ENCODE measurements at places on chromosomes 7 and 10.
A peak's percentile ranks its signal among the peaks of the same experiment; 100 is the strongest.

DNA sequence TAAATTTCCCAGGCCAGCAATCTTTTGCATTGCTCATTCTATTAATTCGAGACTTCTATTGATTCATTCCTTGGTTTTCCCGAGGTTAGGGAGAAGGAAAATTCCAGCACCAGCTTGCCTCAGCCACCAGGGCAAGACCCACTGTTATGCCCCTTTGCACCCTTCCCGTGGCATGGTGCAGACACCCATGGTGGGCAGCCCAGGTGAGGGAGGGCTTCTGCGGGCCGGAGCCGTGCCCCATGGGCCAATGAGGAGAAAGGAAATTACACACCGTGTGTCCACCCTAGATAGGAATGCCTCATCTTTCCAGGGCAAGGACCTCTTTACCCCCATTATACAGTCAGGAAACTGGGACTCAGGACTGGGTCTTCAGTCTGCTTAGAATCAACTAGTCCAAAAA lies 4.5 kb upstream of the GRID1 start:
- no peak for DNase-seq

DNA sequence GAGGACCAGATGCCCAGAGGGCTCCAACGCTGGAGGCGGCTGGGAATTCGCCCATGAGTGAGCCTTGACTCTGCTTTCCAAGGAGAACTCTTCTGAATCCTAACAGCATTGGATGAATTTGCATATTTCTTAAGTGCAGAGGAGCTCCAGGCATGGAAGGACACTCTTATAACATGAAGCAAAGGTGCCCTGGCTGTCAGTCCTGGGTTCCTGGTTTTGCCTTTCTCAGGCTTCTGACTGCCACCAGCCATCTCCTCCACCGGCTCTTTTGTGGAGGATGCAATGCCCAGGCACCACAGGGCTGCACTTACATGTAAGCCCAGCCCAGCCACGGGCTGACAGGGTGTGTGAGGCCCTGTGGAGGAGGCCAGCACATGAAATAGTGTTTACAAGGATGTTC lies 8.2 kb downstream of the CLRN3 start:
- DNase-seq: no peak

DNA sequence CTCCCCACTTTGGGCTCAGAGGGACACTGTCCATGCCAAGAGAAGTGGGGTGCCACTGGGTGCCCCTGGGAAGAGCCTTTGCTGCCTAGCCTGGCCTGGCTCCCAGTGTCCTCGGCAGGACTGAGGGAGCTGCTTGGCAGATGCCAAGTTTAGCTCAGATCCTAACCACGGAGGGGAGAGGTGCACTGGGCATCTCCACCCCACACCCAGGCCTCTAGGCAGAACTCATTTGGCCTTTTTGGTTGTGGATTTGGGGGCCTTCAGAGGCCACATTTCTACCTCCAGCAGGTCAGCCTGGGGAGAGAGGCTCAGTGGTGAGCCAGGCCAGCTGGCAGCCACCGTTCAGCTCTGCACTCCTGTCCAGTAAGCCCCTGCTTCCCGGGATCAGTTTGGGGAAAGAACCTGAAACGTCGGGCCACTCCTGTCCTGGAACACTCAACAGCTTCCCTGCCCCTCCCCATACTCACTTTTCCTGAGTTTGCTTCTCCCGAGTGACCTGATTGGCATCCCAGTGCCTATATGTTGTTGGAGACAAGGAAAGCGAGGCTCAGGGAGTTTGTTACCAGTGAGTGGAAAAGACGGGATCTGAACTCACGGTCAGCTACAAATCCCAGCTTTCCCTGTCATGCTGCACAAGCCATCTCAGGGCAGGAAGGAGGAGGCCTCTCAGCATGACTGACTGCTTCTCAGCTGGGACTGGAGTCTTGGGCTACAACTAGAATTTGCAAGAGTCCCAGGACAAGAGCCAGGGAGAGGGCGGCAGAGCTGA lies 11.2 kb upstream of the CXCL12 start:
- DNase-seq: no peak

- no peak for DNase-seq
These were observed 259.0 kb downstream of the CXCL12 start for GRCh38 chr10:44125879-44126278.

DNA sequence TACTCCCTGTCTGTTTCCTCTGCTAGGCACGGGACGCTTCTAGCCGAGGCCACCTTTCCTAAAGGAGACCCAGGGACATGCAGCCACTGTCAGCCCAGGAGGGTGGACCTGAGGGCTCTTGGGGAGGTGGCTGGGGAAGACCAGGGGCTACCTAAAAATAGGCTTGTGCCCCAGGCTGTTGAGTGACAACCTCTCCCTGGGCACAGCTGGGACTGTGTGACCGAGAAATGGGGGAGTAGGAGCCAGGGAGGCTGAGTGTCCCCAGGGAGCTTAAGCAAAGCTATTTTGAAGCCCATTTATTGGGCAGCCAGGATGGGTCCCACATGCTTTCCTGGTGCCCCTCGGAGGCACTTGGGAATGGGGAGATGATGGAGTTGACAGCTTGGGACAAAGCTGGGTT lies 63.8 kb downstream of the CALML3 start:
- no peak for DNase-seq

DNA sequence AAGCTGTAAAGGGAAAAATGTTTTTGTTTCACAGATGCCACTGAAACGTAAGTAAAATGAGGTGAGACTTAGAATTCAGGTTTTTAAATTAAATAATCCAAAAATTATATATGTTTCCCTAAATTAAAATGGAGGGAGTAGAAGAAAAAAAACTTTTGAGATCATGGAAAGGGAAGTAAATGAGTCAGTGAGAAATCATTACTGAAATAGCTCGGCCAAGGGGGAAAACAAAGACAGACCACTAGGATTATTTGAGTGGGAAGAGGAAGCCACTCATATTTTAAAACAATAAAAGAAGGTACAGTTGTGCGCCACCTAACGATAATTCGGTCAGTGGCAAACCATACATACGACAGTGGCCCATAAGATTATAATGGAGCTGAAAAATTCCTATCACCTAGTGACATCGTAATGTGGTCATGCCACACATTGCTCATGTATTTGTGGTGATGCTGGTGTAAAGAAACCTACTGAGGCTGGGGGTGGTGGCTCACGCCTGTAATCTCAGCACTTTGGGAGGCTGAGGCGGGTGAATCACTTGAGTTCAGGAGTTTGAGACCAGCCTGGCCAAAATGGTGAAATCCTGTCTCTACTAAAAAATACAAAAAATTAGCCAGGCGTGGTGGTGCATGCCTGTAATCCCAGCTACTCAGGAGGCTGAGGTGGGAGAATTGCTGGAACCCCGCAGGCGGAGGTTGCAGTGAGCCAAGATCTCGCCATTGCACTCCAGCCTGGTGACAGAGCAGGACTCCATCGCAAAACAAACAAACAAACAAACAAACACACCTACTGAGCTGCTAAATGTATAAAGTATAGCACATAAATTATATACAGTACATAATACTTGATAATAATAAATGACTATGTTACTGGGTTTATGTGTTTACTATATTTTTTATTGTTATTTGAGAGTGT lies 64.7 kb downstream of the MKX start:
- DNase-seq: no peak

DNA sequence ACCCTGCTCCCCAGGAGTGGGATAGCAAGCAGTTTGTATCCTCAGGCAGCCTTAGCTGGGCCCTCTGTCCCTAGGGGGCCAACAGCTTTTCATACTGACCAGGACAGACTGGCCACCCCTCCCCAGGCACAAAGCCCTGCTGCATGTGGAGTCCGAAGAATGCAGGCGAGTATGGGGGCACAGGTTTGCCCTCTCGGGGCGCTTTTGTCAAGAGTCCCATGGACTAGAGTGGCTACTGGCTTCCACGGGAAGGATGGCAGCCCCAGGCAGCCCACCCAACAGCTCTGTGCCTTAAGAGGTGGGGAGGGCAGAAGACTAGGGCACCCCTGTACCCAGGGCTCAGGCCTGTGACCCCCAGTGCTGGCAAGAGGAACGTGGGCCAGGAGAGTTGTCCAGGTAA lies 10.7 kb downstream of the CXCL12 start:
- DNase-seq: no peak

- no peak for DNase-seq
These were observed 33.4 kb upstream of the C1GALT1 start for GRCh38 chr7:7148798-7149481.

GRCh38 chr10:111968647-111969046 lies 214.9 kb downstream of the GPAM start:
- DNase-seq: no peak

DNA sequence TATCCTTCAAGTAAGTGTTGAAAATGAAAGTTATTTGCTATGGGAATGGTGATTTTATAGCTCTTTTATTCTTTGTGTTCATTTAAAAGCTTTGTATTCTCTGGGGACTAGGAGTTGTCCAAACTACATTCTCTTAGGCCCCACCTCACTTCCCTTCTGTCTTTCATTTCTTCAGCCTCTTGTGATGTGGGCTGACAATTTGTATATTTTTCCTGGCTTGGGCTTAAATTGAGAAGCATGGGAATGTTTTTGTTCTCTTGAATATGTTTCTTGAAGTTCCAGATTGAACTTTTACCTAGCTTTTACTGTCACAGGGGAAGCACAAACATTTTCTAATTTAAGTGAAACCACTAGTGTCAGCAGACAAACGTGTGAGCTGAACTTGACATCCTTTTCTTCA lies 27.9 kb downstream of the BBS9 start:
- no peak for DNase-seq

GRCh38 chr7:111855161-111855841 lies 293.0 kb upstream of the IMMP2L start:
- peak; percentile 38 for DNase-seq

GRCh38 chr7:36875794-36876193 lies 151.5 kb upstream of the AOAH start:
- DNase-seq: no peak

DNA sequence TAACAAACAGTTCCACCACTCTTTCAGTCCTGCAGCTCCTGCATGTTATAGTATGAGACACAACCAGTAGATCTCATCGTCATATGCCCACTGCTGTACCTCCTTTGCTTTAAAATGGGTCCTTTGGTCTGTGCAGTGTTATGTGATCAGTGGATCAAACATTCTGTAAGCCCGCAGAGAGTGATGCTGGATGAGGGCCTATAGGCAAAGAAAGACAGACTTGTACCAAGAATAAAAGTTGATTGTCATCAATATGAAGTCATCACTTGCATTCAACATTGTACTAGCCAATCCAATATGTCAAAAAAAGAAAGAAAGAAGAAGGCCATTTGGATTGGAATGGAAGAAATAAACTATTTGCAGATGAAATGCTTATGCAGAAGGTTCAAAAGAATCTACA lies 79.8 kb upstream of the PHYHIPL start:
- DNase-seq: no peak

DNA sequence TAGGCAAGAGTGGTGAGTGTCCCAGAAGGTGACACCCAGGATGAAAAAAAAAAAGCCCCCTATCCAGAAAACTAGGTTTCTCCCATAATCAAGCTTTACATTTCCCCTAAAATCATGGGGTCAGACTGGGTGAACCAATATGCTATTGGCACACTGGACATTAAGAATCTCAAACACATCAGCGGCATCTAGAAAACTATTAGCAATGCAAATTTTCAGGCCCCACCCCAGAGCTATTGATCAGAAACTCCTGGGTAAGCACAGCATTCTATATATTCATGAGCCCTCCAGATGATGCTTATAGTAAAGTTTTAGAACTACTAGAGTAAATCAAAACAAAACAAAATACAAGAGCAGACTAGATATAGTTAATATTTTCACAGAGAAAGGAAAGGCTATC lies 36.4 kb downstream of the IQUB start:
- no peak for DNase-seq

- DNase-seq: no peak
These were observed 113.0 kb upstream of the DPP6 start for GRCh38 chr7:153939177-153939576.

GRCh38 chr10:4698075-4698474 lies 127.9 kb upstream of the AKR1E2 start:
- no peak for DNase-seq

- DNase-seq: no peak
These were observed 230.1 kb upstream of the CELF2 start for GRCh38 chr10:10787586-10787985.

DNA sequence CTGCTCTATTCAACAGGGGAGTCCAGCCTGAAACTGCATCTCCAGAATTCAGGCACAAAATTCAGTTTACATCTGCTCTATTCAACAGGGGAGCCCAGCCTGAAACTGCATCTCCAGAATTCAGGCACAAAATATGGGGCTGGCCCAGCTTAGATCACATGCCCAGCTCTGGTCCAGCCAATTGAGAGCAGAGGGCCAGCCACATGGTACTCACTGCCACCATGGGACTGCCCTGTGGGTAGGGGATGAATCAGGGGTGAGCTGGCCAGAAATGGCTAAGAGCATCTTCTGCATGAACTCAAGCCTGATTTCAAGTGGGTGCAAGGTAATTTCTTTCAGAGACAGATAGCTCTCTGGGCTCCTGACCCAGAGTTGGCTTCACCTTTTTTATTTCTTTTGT lies 156.6 kb upstream of the LYZL2 start:
- no peak for DNase-seq

DNA sequence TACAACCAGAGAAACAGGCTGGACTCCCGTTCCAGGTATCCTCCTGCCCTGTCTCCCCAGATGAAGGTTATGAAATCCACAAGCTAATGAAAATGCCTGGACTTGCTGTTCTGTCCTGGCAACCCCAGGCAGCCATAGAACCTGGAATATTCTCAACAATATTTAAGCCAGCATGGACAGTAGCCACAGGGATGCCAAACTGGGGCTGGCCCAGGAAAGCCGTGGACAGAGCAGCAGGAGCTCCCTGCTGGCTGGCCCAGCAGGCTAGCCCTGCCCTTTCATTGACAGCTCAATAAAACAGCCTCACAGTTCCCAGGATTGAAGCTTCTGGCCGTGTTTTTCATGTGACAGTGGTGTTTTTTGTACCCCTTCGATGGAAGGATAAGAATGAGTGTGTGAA lies 230.6 kb downstream of the BMPER start:
- no peak for DNase-seq

DNA sequence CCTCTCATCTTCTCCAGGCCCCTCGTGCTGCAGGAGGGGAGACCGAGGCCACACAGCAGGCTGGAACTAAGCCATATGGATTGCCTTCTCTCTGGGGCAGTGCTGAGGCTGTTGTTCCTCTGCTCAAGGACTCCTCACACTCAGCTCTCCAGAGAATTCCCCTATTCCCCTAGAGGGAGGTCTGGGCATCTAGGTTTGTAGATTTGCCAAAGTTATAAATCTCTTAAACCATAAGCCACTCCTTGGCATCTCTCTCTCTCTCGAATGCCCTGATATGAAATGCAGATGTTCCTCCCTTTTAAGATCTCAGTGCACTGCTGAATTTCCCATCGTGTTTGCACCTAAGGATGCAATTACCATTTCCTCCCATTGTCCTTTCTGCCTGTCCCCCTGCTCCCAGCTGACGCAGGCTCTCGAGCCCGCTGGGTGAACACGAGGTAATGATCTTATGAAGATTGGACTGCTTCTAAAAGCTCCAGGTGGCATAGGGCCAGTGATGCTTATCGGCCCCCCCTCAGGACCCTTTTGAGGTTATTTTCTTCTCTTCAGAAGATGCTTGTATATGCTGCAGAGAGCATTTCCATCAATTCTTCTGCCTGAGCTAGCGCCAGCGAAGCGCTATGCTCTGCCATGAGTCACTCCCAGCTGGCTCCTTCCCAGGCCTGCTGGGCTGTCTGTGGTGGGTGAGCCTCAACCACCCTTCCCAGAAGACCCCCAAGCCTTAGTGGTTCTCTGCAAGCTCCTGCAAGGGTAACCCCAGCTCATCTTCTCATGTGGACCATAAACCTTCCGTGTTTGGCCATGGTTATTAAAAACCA lies 41.6 kb upstream of the AQP1 start:
- no peak for DNase-seq

Data from GM13977 (cell line).